ENCODE measurements at places on chromosomes 1 and 21. TPM values are rescaled to one million over a fixed set of nuclear protein-coding genes. Genes with fewer than 3 reads are reported as not detected.

The FAAH gene
- total RNA-seq, result 63.9 TPM

The ACTL8 gene
- total RNA-seq, result not detected

The CNIH3 gene
- total RNA-seq, result 34.5 TPM

The CDA gene
- 2.2 TPM for total RNA-seq

The TMEM82 gene
- not detected for total RNA-seq

All from dorsolateral prefrontal cortex (tissue), 122 donors.